ENCODE measurements at places on chromosomes 3 and 15. TPM values are rescaled to one million over a fixed set of nuclear protein-coding genes. Genes with fewer than 3 reads are reported as not detected.

BFSP2 gene
- not detected for total RNA-seq

SST gene
- not detected for total RNA-seq

GRK7 gene
- total RNA-seq, result 0.12 TPM

GRM2 gene
- 0.19 TPM for total RNA-seq

LMAN1L gene
- total RNA-seq, result not detected

PXYLP1 gene
- total RNA-seq, result 5.5 TPM

CA12 gene
- 18.7 TPM for total RNA-seq

SEMA3B gene
- total RNA-seq, result 18.6 TPM

DNAJA4 gene
- 21.8 TPM for total RNA-seq

TLR9 gene
- total RNA-seq, result not detected

All from omental fat pad (tissue), 4 donors.